MG63 (cell line): ENCODE measurements at places on chromosomes 16 and 17. TPM values are rescaled to one million over a fixed set of nuclear protein-coding genes. Genes with fewer than 3 reads are reported as not detected.

DNA sequence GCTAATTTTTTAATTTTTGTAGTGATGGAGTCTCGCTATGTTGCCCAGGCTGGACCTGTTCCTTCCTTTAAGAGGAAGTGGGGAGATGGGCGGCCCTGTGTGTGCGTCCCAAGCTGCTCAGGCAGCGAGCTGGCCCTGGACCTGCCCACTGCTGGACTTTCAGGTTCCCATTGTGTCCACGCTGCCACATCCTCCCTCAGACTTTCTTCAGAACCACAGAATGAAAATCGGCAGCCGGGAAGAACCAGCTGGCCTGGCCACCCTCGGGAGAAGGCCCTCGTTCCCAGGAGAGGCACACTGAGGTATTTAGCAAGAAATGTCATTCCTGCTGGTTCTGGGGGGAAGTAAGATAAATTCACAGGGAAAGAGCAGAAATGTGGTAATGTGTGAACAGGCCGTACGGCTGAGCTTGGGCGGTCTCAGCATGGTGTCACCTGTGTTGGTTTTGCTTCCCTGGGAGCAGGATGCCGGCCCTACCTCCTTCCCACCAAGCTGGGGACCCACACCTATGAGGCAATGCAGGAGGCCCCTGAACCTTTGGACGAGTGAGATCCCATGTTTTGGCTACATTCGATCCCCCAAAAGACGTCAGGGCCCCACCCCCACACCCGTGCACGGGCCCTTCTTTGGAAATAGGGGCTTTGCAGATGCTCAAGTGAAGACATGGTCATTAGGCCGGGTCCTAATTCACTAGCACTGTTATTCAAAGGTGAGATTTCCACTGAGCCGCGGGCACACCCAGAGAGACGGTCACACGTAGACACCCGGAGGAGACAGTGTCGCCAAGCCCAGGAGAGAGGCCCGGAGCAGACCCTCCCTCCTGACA lies 35.9 kb upstream of the ZNF469 start:
- DNase-seq: no peak

- no peak for DNase-seq
Measured at GRCh38 chr16:74111456-74111982, 185.1 kb upstream of the PSMD7 start.

- DNase-seq: peak; percentile 36
Measured at GRCh38 chr16:21302898-21303528, 24.9 kb upstream of the CRYM start.

- DNase-seq: no peak
Measured at GRCh38 chr17:15912416-15912955, 32.4 kb upstream of the ADORA2B start.

GRCh38 chr17:28718333-28719020 lies 809 bp upstream of the RAB34 start:
- DNase-seq: no peak

- no peak for DNase-seq
Measured at GRCh38 chr17:82977606-82978005, 101.8 kb upstream of the METRNL start.

- no peak for DNase-seq
Measured at GRCh38 chr17:3545151-3545550, 12.5 kb downstream of the TRPV3 start.

DNA sequence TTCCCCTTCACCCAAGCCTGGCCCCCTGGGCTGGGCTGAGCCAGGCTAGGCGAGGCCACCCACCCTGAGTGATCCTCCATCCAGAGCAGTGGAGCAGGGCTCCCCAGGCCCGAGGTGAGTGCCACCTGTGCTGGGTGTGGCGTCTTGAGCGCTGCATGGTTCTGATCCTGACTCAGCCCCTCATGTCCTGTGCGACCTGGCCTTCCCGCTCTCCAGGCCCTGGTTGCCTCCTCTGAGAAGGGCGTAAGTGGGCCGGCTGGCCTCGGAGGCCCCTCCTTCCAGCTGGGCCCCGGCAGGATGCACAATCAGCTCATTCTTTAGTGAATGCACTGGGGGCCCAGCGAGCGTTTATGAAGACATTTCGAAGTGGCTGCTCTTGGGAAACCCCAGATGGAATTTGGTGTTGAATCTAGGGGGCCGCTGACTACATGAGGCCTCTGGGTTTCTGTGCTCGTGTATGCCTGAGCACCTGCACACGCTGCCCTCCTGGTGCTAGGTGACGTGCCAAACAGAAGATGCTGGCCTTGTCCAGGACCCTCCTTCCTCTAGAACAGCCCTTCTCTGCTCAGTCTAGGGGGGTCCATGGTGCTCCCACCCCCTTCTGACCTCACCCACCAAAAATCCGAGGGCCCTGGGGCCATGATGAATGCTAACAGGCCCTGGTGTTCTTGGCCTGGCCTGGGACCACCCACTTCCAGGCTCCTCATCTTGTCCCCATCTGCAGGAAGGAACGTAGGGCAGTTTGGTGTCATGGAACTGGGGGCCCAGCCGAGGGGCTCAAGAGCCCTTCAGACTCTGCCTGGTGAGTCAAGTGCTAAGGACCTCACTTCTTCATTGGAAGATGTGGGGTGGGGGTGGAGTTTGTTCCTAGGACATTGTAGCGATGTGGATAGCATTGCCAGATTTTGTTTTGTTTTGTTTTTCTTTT lies 3.6 kb upstream of the TMEM92 start:
- no peak for DNase-seq

DNA sequence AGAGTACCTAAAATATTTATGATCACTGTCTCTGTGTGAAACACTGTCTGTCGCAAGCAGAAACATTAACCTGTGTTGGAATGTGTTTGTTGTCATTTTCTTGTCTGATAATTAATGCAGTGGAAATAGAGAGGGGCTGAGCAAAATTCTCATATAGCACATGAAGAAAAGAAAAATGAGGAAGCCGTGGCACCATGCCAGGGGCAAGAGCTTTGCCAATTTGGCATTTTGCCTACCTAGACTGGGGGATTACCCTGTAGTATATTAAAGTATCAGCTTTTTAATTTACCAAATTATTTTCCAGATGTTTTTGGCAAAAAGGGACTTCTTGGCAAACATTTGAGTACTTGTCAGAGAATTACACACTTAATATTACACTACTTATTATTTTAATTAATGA lies 1326.6 kb upstream of the GOT2 start:
- DNase-seq: no peak

DNA sequence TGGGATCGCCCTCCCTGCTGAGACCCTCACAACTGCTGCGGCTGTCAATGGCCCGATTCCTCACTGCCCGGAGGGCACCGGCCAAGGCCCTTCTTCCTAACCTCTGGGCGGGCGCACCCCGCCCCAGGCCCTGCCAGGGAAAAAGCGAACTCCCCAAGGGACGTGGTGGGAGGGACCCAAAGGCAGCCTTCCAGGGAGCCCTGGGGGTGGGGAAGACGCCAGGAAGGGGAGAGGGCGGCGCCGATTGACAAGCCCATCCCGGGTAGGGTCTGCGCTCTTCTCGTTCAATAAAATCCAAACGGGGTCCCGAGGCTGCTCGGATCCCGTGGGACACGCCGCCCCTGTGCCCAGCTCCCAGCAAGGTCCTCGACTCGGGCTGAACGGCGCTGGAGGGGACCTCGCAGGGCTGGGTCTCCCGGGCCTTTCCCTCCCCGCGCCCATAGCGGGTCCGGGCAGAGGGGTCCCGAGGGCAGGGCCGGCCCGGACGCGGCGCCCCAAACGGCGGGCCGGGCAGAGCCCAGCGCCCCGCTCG lies 416 bp downstream of the KIFC3 start:
- DNase-seq: peak; percentile 89

GRCh38 chr16:29230671-29231096 lies 175.8 kb downstream of the NPIPB11 start:
- no peak for DNase-seq

DNA sequence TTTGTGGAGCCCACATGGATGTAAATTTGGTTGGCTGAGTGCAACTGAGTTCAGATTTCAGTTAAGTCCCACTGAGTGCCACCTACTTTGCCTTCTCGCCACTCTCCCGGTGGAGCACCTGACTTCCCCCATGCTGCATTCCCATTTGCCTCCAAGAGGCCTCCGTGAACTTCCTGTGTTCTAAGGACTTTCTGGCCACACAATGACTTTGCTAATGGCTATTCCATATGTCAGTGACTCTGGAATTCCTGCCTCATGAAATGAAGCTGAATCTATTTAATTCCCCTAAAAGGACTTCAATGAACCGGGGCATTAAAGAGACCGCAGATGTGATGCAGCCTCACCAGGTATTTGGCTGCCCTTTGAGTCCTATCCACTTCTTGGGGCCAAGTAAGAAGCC lies 29.9 kb downstream of the ABCC12 start:
- no peak for DNase-seq

GRCh38 chr16:10490141-10490540 lies 90.3 kb downstream of the EMP2 start:
- DNase-seq: no peak

Gene FOXF1
- 8.9 and 13.0 TPM in 2 replicates for total RNA-seq

Gene KRTAP4-6
- total RNA-seq: not detected in 2 replicates

Gene SEPTIN12
- not detected in 2 replicates for total RNA-seq

Gene TBC1D26
- not detected in 2 replicates for total RNA-seq

Gene TBC1D3D
- not detected in 2 replicates for total RNA-seq
